ENCODE measurements at places on chromosomes 6 and 20.

GRCh38 chr6:25035512-25036435 lies 100.0 kb upstream of the RIPOR2 start:
- no peak for DNase-seq

- DNase-seq = no peak
These were observed 9.9 kb upstream of the ZNF311 start for GRCh38 chr6:29014729-29015608.

DNA sequence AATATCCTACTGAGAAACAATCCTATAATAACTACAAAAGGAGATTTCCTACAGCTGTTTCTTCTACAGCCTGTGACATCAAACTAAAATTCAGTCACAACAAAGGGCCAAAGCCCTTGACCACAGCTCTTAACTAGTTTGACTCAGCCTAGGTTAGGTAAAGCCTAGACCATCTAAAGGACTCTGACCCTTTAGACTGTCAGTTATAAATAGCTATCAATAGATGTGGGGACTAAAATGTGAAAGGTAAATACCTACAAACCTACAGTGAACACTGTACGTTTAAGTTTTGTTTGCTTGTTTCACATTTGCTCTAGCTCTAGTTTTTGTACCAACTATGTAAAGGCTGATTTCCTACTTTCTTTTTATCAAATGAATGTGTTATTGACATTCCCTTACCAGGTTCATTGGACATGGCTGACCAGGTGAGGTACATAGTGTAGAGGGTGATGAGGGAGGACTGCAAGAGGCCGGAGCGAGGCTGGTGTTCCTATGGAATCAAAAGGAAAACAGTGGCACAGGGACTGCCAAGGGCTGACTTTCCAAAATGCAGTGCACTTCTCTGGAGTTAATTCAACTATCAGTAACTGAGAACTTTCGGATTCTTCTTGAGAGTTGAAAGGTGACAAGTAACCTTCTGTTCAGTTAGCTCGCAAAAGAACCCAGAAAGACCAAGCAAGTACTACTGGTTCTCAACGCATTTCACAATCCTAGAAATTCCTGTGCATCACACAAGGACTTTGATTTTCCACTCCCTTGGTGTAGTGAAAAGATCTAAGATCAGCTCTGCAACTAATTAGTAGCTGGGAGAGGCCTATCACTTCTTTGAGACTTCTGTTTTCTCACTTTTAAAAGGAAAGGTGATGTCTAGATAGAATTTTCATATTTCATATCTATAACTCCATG lies 17.2 kb downstream of the SERINC3 start:
- DNase-seq = no peak

DNA sequence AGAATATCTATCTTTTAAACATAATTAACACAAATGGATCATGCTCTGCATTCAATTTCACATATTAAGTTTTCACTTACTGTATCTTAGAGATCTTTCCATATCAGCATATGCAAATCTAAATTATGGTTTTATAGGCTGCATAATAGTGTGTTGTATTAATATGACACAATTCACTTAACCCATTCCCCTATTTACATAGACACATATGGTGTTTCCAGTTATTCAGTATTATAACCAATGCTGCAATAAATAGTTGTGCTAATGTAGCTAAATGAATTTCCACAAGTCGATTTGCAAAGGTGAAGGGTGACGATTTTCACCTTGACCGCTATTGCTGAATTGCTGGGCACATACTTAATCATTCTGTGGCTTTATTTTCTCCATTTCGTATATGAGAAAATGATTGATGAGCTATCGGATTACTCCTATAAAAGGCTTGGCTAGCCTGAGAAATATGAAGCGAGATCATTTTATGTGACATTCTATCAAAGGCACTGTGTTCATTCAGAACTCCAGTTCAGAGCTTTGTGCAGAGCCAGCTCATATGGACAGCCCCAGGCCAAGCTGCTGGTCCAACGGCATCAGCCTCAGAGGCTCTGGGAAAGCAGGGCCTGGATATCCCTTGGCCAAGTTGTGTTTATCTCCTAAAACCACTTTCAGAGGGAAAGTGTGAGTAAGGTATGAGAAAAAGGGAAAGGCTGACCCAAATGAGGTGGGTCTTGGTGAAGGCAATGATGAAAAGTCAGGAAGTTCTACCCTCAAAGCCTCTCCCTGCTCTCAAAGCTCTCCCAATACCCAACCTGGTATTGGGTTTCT lies 50.8 kb downstream of the GFOD1 start:
- no peak for DNase-seq

- DNase-seq = no peak
These were observed 46.5 kb downstream of the STK4 start for GRCh38 chr20:45012682-45013302.

- no peak for DNase-seq
These were observed 11.3 kb downstream of the MOCS3 start for GRCh38 chr20:50969912-50970311.

GRCh38 chr6:18081025-18081668 lies 41.3 kb downstream of the NHLRC1 start:
- DNase-seq = no peak

DNA sequence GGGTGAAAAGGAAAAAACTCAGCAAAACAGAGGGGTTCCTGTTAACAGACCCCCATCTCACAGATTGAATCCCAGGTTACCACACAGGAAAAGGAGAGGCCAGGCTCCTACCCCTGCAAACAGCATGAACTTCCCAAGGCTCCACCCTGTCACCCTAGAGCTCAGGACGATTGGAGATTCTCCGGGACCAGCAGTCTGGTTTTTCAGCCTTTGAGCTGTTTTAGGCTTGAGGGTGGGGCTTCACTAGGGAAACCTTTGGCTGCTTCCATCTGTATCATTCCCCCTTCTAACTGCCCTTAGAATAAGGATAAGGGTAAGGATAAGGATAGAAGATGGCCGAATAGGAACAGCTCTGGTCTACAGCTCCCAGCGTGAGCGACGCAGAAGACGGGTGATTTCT lies 16.0 kb downstream of the C6orf58 start:
- DNase-seq = no peak

DNA sequence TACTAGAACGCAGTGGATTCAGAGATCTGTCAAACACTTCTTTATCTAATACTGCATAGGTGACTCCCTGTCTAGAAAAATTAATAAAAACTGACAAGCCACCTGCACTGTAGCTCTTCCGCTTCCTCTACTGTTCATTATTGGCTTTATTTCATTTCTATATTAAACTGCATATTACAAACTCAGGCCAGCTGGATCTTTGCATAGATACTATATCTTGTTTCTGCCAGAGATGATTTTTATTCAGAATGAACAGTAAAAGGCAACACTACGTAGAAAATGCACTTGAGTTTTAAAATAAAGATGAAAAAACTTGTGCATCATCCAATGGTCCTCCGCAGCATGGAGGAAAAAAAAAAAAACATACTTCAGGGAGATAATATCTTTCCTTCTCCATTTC lies 508.3 kb downstream of the PRKN start:
- DNase-seq = no peak

GRCh38 chr6:130934848-130935585 lies 107.8 kb downstream of the SMLR1 start:
- DNase-seq = no peak

DNA sequence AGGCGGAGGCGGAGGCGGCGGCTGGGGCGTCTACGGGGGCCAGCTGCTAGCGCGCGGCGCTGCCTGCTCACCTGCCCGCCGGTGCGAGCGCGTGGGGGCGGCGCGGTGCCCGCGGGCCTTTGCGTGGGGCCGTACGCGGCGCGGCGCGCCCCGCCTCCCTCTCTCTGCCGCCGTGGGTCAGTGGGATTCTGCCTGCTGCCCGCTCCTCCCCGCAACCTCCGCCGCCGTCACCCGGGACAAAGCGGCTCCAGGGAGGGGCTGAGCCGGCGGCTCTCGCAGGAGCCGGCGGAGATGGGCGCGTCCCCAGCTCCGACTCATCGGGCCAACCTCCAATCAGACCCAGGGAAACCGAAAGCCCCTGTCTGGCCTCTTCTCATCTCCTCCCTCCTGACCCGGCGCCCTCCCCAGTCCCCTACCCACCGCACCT lies at the start of gene RCAN2:
Gene RCAN2 (minus strand): TSS at position 249 of the 427 bp plus-strand sequence.
- no peak for DNase-seq

DNA sequence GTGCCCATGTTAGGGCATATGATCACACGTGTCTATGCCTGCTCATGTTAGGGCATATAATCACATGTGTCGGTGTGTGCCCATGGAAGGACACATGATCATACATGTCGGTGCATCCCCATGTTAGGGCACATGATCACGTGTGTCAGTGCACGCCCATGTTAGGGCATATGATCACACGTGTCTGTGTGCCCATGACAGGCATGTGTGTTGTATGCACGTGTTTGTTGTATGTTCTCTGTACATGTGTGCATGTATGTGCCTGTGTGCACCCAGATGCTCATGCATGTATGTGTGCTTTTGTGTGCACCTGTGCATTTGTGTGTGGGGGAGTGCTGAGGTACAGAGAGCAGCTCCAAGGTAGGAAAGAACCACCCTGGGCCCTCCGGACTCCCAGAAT lies 29.8 kb downstream of the YTHDF1 start:
- DNase-seq = no peak

DNA sequence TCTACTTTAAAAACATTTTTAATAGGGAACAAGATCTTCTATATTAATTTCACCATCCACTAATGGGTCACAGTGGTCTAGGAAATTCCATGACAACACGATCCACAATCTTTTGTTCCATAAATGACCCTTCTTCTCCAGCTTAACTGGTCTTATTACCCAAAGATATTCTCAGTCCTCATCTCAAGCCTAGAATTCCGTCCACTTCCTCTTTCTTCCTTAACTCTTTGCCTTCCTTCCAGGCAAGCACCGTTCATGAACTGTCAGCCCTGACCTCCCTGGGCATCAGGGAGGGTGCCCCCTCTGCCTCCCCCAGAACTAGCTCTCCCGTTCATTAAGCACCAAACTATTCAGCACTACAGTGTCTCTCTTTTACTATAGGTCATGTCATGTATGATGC lies 8.0 kb downstream of the SAYSD1 start:
- no peak for DNase-seq

- no peak for DNase-seq
These were observed 381.5 kb downstream of the TFAP2A start for GRCh38 chr6:10033223-10033829.

- no peak for DNase-seq
These were observed 43.1 kb upstream of the ZNF337 start for GRCh38 chr20:25739615-25740320.

DNA sequence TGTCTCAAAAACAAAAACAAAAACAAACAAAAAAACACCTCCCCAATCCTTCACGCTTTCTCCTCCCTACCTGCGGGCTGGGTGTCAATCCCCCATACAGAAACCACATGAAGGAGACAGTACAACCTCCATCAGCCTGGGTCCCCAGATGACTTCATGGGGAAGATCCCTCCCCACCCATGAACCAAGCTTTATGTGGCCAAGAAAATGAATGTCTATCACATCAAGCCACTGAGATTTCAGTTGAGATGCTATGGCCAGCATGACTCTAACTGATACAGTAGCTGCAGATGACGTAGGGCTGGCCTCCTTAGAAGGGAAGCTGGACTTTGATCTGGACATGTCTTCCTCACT lies 21.2 kb upstream of the BNIP5 start:
- DNase-seq = no peak

GRCh38 chr6:160379466-160379865 lies 31.3 kb downstream of the SLC22A3 start:
- DNase-seq = no peak

DNA sequence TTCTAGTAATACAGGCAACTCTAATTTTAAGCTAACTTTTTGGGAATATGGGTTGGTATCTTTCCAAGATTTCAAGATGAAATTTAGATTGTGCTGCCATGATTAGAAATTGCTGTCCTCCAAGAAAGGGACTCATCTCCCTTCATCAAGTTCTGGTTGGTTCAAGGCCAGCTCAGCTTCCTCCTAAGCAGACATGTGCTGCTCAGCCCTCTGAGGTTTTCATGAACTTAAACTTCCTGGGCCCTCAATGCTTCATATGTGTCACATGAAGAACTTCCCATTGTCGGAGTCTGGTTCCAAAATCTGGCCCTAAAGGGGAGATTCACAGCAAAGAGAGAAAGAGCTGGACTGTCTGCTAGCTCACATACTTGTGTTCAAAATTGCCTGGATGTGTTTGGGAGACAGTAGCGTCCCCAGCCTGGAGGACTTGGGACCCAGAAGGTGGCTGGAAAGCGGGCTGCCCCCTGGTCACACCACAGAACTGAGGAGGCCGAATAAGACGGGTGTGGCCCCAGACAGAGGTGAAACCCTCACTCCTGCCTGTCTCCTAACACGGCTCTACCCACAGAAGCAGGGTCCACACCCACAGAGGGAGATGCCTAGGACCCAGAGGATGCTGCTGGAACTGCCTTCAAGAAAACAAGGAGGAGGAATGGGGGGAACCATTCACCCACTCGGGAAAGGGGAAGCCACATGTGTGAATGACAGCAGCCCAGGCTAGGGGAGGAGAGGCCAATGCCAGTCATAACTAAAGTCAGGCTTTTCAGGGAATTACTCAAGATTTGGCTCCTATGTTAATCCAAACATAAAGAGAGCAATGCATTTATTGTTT lies 54.3 kb upstream of the GPR31 start:
- no peak for DNase-seq

DNA sequence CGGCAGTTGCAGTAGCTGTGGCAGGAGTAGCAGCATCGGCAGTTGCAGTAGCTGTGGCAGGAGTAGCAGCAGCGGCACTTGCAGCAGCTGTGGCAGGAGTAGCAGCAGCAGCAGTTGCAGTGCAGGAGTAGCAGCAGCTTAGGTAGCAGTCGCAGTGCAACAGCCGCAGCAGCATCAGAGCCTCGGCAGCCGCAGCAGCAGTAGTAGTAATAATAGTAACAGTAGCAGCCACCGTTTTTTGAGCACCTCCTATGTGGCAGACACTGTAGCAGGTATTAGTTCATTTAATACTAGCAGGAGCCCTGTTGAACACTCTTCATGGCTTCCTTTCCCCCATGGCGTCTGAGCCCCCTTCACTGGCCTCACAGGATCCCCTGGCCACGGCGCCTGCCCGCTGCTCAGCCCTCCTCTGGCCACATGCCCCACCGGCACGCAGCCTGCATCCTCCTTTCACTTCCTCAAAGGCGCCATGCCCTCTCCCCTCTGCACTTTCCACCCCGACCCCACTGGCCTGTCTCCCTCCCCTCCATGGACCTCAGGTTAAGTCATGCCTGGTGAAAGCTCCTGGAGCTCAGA lies 19.1 kb upstream of the IRF4 start:
- no peak for DNase-seq

- no peak for DNase-seq
These were observed 35.3 kb downstream of the TFAP2B start for GRCh38 chr6:50853939-50854338.

DNA sequence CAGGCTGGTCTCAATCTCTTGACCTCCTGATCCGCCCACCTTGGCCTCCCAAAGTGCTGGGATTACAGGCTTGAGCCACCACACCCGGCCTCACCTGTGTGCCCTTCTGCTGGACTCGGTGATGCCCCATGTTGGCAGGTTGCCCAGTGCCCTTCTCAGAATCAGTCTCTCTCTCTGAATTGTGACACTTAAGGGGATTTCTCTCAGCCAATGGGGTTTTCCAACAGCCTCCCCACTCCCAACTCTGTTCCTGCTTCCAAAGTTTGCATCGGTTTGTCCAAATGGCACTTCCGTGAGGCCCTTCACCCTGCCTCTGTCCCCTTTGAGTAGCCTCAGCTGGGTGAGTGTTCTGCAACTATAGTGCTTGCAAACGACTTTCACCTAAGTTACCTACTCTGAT lies 3.1 kb upstream of the MRPS10 start:
- DNase-seq = no peak

GRCh38 chr6:132484680-132485018 lies 28.3 kb downstream of the STX7 start:
- DNase-seq = no peak
